Fibroblast of the aortic adventitia (primary cell): ENCODE measurements at places on chromosomes 6 and 20. TPM values are rescaled to one million over a fixed set of nuclear protein-coding genes. Genes with fewer than 3 reads are reported as not detected.
A peak's percentile ranks its signal among the peaks of the same experiment; 100 is the strongest.

Gene PDYN
- not detected in 2 replicates for total RNA-seq

DNA sequence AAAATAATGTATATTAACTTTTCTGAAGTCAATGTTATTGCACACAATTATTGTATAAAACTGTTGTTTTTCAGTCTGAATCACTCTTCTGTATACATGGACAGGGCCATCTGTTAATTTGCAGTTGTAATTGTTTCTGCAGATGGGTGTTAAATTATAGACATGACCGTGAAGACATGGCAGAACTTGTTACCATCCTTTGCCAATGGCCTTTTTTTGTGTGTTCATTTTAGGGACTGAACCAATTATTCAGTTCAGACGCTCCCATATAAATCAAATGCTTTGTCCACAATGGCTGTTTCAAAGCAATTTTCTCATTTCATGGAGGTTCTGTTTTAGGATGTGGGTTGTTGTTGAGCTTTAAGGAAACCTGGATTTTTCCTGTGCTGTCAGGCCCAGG, 533.7 kb downstream of the DOK5 start:
- no peak for DNase-seq

DNA sequence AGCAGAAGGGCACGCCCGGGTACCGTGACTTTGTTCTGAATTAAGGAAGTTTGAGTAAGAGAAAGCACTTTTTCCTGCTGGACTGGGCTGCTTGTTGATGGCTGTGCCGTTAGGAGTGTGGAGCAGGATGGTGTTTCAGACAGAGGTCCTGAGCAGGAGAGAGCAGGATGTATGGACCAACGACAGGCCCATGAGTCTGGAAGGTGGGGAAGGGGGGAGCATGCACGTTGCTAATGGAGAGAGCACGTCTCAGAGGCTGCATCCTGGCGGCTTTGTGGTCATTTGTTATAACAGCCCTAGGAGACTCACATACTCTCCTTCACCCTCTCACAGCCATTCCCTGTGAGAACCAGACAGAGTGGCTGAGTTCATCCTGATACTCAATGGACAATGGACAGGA, 56.8 kb downstream of the PHACTR3 start:
- DNase-seq: no peak

DNA sequence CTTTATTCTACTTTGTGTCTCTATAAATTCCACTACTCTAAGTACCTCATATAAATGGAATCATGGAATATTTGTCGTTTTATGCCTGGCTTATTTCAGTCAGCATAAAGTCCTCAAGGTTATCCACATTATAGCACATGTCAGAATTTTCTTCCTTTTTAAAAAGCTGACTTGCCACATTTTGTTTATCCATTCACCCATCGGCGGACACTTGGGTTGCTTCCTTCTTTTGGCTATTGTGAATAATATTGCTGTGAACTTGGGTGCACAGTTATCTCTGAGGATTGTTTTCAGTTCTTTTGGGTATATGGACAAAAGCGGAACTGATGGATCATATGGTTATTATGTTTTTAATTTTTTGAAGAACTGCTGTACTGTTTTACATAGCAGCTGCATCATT, 39.1 kb upstream of the ME1 start:
- no peak for DNase-seq

DNA sequence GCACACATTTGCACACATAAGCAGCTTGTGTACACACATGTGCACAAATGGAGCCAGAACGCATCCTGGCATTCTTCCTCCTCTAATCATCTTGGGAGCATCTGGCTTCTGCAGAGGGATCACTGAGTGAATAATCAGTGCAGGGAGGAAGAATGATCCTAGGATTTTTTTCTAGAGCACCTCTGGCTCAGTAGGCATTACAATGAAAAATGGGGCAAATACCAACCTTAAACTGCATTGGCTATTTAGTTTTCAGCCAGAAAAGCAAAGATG, 205.7 kb upstream of the TCF21 start:
- no peak for DNase-seq

Gene OR2H2
- not detected in 2 replicates for total RNA-seq

DNA sequence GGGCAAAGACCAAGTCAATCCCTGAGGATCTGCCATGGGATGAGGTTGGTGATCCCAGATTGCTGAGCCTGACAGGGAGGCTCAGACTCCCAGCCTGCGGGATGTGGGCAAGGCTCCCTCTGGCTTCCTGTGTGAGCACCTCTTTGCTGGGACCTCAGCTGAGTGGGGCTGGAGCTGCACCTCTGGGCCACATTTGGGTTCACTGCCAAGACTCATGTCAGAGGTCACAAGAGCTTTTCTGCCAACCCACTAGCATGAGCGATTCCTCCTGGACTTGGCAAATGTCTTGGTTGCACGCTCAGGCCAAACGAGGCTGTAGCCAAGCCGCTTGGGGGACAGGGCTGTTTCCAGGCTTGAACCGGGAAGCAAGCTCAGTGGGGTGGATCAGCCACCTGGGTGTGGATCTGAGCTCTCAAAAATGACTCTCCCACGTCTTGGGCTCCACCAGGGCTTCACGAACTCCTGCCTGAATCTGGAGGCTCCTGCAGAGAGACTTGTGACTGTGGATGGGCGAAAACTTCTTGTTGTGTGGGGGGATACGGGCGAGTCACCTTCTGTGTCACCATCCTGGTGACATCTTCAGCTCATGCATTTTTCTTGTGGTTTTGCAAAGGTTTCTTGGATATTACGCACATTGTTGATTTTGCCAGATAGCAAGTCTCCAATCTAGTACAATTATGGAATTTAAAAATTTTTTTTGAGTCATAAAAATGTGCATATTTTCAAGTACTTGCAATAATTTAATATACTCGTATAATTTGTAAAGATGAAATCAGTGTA, 359.5 kb downstream of the CDH4 start:
- DNase-seq: peak; percentile 9

DNA sequence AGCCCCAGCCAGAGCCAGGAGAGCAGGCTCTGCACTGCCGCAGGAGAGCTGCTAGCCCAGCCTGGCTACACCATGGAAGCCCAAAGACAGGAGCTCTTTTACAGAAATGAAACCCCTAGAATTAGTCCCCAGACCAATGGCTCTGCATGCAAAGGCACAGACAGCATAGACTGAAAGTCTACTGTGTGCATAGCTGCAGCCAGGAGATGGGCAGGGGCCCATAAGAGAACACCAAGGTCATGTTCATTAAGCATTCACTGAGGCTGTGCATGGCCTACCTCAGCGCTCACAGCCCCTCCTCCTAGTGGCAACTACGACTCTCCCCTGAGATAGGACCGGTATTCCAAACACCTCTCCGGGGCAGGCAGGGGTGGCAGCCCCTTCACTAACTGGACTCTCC, 34.9 kb downstream of the SNX5 start:
- DNase-seq: no peak

DNA sequence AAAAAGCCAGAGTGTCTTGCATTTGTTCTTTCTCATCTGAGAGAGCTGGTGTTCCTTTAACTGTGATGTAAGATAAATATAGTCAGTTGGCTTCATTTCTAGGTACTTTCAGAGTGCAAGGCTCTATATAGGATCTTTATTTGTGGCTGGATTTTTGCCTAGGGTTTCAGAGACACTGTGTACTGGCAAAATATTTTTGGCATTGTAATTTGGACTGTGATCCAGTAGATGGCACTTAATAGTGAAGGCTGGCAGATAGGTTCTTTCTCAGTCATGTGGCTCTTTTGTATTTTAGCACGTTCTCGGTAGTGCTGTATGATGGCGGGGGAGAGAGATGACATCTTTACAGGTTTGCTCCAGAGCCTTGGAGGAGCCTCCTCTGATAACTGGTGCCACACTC, 26.8 kb upstream of the SLC35B3 start:
- DNase-seq: no peak

- DNase-seq: no peak
Observed at GRCh38 chr20:49624317-49624716, 56.4 kb upstream of the PTGIS start.

- DNase-seq: no peak
Observed at GRCh38 chr6:125931733-125932450, 24.7 kb upstream of the HINT3 start.

- no peak for DNase-seq
Observed at GRCh38 chr20:42749556-42749955, 440.1 kb downstream of the PTPRT start.

GRCh38 chr6:148250975-148251685, 91.5 kb upstream of the SASH1 start:
- peak; percentile 87 for DNase-seq

DNA sequence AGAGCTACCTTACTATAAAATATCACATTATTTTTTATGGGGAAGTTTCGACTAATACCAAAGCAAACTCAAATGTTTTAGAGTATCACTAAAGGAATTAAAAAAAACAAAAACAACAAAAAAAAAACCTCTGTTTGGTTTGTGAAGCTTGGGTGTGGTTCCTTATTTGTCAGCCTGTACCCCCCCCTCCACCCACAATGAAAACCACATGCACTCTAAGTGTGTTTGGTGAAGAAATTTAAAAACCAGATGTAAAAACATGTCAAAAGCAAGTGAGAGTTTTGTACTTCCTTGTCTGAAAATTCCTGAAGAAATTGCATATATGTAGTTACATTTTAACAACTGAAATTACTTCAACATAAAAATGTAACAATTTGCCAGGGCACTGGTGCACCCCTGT, 3.1 kb downstream of the STK38 start:
- peak; percentile 68 for DNase-seq

DNA sequence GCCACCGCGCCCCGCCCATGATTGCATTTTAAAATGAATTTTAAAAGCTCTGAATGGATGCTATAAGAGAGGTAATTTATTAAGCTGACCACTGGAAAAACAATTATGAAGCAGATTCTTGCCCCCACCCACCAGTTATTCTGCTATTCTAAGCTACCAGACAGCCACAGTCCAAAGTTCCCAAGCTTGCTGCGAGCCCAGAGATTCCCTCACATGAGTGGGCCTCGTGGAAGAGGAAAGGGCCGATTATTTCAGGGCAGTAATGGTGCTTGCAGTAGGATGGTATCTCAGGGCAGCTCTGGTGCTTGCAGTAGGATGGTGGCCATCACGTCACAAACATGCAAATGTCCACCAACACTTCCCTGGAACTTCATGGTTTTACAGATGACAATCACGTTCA, 56.7 kb downstream of the SLC22A23 start:
- no peak for DNase-seq

DNA sequence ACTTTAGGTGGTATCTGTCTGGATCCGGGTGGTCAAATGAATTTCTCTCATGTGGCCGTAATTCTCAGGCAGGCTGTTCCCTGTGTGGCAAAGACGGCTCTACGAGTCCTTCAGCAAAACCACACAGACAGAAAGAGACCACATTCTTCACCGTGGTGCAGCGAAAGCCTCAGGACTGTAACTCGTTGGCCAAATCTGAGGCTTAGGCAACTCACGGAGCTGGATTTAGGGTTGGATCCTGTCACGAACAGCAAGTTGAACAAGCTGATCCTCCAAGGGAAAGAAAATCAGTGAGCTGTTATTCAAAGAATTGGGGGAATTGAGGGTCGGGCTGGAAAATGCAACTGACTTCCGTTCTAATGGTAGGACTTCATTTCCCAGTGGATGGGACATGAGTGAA, 167.4 kb downstream of the ZMYND8 start:
- DNase-seq: peak; percentile 65

GRCh38 chr6:46103441-46104115, 26.2 kb upstream of the ENPP4 start:
- DNase-seq: no peak

DNA sequence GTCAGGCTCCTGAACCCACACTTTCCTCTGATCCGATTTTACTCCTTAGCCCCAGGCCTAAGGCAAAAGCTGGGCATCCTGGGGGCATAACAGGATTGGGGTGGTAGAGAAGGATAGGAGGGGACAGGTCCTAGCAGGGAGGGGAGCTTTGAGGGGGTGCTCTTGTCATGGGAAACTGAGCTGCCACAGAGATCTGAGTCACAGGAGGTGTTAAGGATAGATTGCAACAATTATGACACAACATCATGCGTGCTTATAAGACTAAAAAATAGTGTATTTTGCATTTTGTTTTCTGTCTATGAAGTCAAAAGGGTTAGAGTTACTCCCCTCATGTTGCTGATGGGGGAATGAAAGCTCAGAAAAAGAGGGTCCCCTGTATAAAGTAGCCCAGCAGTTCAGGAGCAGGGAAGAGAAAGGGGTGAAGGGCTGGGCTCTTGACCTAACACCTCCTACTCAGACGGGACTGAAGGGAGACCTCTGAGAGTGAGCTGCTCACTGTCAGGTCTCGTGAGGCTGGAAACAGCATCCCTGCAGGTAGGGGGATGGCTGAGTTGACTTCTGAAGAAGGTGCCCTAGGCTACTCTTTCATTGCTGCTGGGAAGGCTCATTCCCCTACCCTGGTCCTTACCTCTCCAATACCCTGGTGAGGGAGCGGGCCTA, 2.0 kb downstream of the GLP1R start:
- DNase-seq: no peak

DNA sequence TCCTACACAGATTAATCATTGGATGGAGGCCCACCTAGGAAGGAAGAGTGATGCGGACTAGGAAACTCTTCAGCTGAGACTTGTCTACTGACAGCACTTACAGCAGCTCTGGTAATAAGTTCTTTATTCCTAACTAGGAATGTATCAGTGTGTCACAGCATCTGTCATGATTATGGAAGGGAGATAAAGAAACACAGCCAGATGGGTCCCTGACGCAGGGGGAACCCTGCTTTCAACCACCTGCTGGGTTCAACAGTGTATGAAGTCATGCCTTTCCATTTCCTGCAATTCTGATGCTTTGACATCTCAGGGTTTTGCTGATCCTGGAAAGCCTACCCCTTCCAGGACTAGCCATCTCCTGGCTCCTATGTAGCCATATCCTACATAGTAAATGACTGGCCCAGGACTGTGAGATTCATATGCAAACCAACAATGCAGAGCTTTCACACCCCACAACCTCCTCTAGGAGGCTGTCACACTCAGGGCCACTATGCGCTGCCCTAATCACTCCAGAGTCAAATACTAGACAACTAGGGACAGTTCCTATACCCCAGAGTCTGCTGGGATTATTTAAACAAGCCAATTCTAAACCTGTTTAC, 29.0 kb upstream of the MANEA start:
- DNase-seq: no peak

DNA sequence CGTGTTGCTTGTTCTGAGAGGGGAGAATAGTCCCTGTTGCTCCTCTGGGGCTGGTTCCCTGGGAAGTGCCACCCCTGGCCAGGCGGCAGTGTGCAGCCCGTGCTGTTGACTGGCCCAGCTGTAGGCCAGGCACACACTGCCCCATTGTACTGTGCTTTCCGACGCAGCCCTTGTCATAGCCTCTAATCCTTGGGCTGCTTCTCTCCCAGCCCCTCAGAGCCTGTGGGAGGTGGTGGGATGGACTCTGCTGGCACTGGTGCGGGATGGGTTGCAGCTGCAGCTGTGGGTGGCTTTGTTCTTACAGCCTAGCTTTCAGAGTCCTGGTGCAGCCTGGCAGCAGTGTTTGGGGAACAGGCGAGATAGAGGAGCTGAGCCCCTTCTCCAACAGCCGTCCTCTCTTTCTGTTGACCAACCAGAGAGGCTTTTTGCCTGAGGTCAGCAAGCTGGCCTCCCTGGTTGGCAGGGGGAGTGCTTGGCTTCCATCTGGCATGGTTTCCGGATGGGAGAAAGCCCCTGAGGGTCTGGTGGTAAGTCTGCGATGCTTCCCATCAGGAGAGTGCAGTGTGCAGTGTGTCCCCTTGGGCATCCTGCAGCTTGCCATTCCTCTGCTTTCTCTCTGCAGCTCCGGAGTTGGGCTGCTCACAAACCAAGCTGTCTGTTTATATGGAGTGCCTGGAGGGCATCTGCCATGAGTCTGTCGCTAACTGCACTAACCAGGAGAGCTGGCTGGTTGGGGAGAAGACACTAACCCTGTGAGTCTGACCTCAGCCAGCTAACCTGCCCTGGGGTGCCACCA, 12.1 kb downstream of the TJAP1 start:
- no peak for DNase-seq

Gene SLC26A8
- total RNA-seq: 0.18 TPM in 1 of 2 replicates, not detected in the other
